Activated gamma-delta T cell treated with Interleukin-2 at 50 U/mL for 16 hours (primary cell): ENCODE measurements at places on chromosomes 16 and 17.

- no peak for DNase-seq
These were observed 2.4 kb downstream of the ALKBH5 start for GRCh38 chr17:18185832-18186626.

DNA sequence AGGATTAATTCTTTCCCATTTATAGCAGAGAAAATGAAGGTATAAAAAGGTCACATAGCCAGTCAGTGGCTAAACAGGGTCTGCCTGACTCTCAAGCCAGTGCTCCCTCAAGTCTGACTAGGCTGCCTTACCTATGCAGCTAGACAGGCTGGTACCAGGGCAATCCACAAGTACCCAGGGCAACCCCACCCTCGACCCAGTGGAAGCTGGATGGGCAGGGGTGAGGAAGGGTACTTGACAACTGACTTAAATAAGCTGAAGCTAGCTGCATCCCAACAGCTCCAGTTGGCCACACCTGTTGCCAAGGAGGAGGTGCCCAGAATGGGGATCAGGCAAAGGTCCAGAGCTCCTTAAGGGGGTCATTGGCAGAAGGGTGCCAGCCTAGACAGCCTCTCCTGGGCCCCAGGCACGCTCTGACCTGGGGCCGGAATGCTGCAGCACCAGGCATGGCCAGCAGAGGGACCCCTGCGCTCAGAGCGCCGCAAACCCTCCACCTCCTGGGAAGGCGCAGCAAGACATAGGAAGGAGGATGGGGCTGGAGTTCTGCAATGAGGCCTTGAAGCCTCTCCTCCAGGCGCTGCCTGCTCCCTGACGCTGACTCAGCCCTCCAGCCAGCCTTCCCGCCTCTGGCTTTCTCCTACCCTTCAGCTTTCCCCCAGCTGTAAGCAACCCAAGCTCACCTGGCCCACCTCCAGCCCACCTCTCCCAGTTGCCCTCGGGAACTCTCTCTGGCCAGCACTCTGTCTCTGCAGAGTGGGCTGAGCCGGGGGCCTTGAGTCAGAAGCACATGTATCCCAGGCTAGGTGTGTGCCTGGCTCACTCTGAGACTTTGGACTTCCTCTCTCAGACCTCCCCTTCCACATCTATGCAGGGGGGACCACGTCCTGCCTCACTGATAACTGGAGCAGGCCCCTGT lies 28.8 kb downstream of the MPP2 start:
- DNase-seq = peak; percentile 60

DNA sequence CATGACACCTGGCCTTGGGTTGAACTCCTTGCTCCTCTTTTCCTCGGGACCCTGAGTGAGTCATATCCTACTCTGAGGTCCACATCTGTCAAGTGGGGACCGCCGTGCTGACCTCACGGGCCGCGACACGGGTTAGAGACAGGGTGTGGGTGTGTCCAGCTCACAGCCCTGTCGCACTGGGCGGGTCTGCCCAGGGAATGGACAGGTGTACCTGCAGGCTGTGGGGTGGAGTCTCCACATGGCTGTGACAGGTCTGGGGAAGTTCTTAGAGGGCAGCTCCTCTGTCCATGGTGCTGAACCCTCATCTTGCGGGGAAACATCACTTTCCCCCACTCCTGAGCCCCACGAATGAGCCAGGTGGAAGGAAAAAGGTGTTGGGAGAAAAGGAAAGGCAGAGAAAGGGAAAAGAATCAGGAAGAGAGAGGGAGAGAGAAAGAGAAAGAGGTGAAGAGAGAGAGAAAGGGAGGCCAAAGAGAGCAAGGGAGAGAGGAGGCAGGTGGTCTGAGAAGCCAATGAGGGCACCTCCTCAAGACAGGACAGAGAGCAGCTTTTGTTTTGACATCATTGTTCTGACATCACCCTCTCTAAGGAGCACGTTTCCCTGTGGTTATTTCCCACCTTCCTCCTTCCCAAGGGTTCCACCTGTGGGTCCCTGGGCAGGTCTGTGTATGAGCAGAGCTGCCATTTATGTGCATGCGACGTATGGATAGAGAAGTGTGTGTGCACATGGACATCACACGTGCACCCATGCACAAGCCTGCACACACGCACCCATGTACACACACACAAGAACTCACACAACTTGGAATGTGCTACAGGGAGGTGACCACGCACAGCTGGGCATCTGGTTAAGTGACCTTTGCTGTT lies 32.6 kb upstream of the CBFA2T3 start:
- peak; percentile 25 for DNase-seq

GRCh38 chr16:71344315-71344905 lies 14.1 kb upstream of the CALB2 start:
- DNase-seq = no peak

DNA sequence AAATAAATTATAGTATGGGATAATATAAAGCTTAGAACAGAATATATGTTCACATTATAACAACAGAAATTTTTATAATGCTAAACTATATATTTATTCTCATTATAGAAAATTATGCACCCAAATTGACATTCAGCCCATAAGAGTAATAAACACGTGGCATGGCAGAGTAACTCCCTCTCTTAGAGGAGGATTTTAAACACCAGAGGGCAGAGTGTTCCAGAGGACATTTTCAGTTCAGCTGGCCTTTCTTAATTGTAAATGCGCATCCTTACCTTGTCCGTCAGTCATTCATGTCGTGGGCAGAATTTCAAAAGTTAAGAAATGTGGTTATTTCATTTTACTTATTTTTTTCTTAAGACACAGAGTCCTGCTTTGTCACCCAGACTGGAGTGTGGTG lies 147.1 kb downstream of the TANC2 start:
- no peak for DNase-seq

- DNase-seq = no peak
These were observed 186.0 kb downstream of the TANC2 start for GRCh38 chr17:63151941-63152523.

DNA sequence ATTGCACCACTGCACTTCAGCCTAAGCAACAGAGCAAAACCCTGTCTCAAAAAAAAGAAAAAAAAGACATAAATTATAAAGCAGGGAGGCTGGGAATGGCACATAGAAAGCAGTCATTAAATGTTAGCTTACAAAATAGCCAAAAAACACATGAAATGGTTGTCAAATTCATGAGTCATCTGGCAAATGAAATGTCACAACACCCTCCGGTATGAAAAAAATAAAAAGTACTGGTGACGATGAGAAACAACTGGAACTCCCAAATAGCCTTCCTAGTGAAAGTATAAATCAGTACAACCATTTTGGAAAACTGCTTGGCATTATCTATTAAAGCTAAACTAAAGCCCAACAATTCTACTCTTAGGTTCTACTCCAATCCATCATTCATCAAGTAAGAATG lies 3.5 kb upstream of the KATNB1 start:
- DNase-seq = no peak

GRCh38 chr17:2598166-2598565 lies 4.7 kb downstream of the PAFAH1B1 start:
- no peak for DNase-seq

- peak; percentile 79 for DNase-seq
These were observed 5.4 kb upstream of the ZNF213 start for GRCh38 chr16:3129137-3130131.

DNA sequence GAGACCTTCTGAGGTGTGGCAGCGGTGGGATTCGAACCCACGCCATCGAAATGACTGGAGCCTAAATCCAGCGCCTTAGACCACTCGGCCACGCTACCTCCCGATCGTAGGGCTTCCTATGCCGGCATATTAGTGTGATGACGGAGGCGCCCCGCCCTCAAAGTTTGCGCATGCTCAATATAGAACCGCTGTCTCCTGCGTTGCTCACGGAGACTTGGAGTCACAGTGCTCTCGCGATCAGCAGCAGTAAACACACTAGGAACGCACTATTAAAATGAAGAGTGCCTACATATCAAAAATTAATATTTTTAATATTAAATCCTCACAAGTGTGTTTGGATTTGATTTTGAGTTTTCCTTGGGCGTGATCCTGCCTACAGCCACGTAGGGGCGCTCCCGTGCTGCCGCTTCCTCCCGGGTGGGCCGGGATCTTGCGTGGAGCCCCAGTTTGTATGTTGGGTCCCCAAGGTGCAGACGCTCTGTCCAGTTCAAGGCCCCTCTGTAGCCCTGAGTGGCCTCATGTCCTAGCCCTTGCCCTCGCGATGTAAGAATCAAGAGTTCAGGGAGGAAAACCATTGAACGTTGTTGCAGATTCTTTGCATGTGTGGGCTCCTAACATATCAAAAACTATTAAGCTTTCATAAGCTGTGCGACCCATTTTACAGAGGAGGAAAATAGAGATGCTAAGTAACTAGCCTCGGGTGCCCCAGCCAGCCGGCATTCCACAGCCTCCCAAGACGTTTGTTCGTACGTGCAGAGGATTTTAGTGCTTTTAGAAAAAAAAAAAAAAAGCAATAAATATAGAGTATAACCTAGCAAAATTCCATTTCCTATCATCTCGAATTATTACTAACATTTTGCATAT lies 10.2 kb upstream of the EEF2K start:
- peak; percentile 86 for DNase-seq

DNA sequence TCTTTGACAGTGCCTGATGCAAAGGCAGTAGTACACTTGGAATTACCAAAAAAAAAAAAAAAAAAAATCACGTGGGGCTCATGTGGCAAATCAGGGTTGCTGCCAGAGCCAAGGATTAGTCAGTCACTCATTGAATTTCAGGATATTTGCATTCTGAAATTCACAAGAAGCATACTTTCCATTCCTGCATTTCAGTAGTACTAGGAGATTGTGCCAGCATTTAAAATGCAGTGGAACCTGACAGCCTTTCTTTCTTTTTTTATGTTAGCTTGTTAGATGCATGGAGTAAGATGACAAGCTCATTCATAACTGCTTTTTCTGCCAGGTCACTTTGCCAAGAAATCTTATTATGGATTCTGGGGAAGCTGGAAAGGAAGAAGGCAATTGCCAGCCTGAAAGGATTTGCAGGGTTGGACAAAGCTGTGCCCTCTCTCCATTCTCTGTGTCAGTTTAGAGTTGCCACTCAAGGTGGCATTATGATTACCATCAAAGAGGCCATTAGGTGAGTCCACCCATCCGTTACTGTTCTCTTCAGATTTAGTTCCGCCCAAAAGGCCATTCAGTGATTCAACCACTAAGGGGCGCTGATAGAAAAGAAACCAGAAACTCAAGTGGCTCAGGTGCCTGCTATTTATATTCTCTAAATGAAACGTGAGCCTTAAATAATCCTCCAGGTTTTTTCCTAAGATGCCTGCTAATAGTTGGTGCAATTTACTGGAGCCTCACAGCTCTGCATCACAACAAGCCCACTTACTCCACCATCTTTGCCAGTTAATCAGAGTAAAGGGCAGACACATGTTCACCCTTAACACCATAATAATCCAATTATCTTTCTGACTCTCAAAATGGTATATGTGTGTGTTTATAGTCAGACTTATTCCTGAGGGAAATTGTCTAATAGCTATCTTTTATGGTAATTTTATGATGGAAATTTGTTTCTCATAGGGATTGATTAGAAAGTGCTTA lies 59.0 kb downstream of the TANGO6 start:
- DNase-seq = no peak

- DNase-seq = no peak
These were observed 29.4 kb downstream of the ZNF423 start for GRCh38 chr16:49826515-49826914.

DNA sequence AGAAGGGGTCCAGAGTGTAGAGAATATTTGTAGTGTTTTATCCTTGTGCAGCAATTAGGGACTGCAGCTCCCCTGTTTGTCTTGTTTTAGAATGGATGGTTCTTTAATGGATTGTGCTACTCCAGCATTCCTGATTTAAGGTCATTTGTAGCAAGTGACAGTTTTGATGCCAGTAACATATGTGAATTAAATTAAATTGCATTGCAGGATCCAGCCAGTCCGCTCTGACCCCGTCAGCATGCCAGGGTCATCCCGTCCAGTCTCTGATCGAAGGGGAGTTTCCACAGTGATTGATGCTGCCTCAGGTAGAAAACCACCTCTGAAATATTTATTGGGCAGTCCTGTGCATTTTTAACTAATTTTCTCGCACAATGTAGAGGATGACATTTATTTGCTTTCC lies 315.4 kb upstream of the TBX2 start:
- no peak for DNase-seq

- no peak for DNase-seq
These were observed 986 bp downstream of the CRISPLD2 start for GRCh38 chr16:84820771-84821170.

DNA sequence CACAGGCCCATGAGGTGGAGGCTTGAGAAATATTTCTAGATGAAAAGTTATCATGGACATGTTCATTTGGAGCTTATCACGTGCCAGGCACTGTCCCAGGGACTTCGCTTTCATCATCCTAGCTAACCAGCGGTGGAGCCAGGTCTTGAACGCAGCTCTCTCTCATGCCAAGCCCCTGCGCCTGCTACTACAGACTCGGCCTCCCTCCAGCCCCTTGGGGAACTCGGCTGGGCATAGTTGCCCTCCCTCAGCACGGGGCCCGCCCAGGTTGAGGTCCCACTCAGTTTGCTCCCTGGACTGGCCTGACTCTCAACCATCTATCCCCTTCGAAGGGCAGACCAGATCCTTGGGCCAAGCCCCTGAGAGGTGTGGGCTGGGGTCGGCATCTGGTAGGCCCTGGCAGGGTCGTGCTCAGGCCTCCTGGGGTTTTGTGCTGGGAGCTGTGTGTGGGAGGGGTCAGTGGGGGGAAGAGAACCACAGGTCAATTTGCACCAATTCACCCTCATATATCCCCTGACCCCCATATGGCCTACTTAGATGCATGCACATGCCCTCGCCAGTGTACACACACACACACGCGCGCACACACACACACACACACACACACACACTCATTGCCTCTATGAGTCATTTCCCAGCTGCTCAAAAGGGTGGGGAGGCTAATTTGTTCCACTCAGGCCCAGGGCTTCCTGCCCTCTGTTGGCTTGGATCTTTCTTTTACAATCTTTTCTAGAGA lies 12.1 kb upstream of the SCN4A start:
- peak; percentile 68 for DNase-seq

- no peak for DNase-seq
These were observed 154.6 kb downstream of the CHD9 start for GRCh38 chr16:53209429-53209828.

GRCh38 chr16:23922406-23922805 lies 86.6 kb downstream of the PRKCB start:
- no peak for DNase-seq

DNA sequence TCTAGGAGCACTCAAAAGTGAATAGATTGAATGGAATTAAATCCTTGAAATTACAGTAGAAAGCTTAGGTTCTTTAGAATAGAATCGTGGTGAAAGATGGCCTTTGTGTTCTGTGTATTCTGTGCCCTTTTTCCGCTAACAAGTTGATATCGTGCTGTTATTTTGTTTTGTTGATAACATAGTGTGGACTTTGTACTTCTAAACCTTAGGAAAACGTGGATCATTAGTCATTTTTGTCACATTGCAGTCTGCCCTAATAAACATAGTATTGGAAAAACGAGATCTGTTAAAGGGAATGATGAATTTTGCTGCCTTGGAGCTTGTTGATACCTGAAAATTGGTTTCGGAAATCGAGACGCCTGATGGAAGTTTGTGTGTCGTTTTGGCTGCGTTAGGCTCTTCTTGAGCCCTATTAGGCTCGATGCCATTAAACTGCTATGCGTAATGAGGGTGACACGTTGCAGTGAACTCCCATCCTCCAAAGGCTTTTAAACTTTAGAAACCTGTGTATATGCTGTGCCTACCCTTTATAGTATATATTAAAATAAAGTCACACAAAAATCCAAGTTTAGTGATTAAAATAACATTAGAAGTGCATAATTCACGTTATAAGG lies 145.7 kb downstream of the PRKCA start:
- DNase-seq = no peak
